CD4-positive, alpha-beta T cell treated with Interleukin-6 at 100 ng/mL for 8 hours (primary cell): ENCODE measurements at places on chromosomes 2 and 18.

DNA sequence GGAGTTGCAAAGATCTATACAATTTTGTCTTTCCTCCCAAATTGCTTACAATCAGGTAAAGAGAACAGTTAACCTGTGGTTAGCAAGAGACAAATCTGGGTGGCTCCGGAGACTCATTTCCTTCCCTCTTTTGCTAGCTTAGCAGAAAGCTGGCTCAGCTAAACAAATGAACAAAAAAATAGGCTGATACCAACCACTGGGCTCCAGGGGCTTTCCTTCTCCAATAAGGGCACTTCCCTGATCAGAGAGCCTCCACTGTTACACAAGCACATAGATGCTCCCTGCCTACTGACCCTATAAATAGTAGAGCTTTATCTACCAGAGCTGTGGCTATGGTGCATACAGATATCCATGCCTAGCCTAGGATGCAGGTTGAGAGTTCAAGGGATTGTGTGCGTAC is 90.1 kb upstream of the ARL5A start:
- DNase-seq, result no peak

DNA sequence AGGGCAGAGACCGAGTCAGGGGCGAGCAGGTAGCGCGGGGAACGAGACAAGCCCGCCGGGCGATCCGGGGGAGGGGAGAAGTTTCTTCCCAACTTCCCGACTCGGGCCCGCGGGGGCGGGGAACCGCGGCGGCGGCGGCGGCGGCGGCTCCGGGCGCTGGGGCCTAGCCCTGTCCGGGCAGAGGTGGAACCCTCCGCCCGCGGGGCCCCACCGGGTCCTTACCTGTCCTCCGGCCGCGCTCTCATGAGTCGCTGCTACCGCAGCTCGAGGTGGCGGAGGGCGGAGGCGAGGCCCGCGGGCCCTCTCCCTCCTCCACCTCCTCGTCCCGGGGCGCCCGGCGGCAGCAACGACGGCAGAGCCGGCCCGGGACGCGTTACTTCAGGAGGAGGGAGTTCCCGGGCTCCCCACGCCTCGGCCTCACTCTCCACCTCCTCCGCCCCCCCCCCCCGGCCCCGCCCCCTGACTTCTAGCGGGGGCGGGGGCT is at the start of gene YES1:
Gene YES1, minus strand, starts transcription at position 351 of the 484 bp plus-strand sequence. CDS start 55,415 bp downstream, outside the sequence.
- peak; percentile 64 for DNase-seq

DNA sequence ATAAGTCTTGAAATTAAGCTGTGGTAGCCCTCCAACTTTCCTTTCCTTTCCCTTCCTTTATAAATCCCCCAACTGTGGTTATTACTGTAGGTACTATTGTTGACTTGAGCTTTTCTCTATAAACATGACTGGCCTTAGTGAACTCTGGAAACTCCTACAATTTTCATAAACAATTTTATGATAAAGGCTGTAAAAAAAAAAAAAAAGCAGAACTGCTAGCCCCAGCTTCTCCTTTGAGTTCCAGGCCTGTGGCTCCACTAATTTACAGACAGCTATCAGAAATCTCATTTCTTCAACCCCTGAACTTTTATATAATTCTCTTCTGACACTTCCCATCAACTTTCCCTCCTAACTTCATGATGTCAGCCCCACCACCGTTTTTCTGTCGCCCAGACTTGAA is 174.3 kb downstream of the IKZF2 start:
- DNase-seq, result no peak

DNA sequence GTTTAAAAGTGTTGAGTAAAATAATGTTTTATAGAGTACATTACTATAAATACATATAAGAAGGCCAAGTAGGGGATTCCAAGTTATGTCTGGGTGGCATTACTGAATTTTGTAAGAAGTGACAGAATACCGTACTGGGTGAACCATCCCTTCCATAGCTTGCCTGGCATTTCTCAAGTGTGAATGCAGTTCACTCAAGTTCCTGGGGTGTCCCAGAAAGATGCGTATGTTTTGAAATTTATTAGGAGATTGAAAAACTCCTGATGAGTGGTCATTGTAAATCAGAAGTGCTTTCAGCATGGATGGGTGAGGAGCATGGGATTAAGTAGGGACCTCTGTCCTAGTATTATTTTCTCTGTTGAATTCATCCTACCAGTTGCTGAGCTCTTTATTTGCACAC is 103.2 kb downstream of the VAPA start:
- DNase-seq, result no peak

DNA sequence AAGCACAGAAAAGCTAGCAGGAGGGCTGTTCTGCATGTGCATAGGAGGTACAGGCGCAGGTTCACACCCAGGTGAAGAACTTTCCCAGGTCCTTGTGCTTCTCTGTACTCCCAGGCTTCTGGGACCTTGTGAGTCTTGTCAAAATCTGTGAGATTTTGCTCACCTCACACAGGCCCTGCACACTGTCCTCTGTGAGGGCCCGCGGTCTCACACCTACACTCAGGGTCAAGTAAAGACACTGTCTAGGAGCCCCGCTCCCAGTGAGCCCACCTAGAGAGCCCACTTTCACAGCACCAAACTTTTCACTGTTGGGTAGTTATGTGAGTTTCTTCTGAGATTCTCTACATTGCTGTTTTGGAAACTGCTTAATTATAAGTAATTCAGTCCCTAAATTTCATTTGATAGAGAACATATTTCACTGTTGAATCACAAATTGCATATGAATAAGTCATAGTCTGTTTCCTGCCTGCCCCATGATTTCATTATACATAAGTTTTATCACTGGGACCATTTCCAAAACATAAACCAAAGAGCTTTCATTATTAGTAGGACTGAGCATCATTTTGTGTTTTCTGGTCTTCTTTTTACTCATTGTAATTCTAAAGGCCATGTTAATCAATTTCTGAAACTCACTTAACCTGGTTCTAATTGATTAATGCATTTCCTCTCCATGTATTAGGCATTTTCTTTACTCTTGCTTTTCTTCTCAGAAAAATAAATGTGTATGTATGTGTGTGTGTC is 234.2 kb upstream of the SPOPL start:
- no peak for DNase-seq

- DNase-seq, result no peak
Measured at GRCh38 chr2:10935953-10936942, 24.5 kb downstream of the KCNF1 start.

- no peak for DNase-seq
Measured at GRCh38 chr2:64594226-64594989, 59.3 kb downstream of the SERTAD2 start.

GRCh38 chr2:37798315-37799005 is 126.6 kb upstream of the RMDN2 start:
- no peak for DNase-seq

- DNase-seq, result no peak
Measured at GRCh38 chr2:95379371-95379831, 23.1 kb upstream of the FAHD2A start.

- no peak for DNase-seq
Measured at GRCh38 chr2:25389161-25389560, 47.4 kb upstream of the DNMT3A start.

DNA sequence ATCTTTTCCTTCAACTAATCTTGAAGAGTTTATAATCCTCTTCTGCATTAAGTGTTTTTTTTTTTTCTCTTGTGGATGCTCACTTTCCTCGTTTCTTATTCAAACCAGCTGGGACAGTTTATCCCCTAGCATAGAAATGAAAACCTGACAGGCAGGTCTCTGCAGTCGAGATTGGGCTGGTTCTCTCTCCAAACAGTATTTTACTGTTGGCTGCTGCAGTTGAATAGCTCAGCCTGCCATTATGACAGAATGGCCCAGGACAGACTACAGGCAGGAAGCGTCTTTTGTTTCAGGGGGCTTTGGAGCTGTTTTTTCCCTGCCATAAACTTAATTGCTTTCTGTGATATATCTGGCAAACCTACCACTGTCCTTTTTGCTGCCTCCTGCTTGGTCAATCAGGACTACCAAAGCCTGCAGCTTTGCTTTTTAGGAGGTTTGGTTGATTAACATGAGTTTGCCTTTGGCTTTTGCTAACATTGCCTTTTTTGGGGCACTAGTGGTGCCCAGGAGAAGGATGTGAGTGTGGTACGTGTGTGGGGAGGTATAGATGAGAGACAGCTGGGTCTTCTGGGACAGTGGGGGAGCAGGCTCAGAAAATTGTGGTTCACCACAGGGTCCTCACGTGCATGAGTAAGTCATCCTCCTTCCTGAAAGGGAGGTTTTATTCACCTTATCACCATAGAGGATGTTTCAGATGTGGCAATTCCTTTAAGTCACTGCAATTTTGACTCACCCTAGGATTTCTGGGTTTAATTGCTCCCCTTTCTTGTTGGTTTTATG is 128.7 kb downstream of the LYPD6B start:
- DNase-seq, result peak; percentile 37

DNA sequence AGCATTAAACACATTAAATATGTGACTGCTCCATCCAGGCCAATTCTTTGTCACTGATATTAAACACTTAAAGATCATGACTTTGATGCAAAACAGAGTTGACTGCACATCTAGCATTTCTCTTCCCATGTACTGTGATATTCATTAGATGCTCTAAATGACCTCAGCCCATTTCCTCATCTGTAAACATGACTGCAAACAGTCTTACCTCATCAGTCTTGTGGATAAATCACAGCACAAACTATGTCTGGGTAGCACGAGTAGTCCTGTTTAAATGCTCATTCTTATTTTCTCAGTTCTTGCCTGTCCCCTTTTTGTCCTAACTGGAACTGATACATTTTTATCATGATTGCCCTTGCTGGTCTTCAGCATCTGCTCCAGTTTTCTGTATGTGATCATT is 1974.8 kb upstream of the LRRTM1 start:
- DNase-seq, result no peak

GRCh38 chr2:191314697-191315364 is 69.6 kb downstream of the MYO1B start:
- no peak for DNase-seq
